ENCODE measurements at places on chromosomes 6 and 20.

- H3K27ac ChIP-seq, result no peak overlapping the region
- H3K4me3 ChIP-seq, result no peak overlapping the region
- H3K36me3 ChIP-seq, result no peaks in the 10 kb centered on the region
- peaks cover 9% of the 10 kb centered on the region for H3K27me3 ChIP-seq
Observed at GRCh38 chr20:43243672-43244269, 54.1 kb upstream of the PTPRT start.

GRCh38 chr6:45816674-45817297 is 198.9 kb downstream of the CLIC5 start:
- peaks cover 13% of the 10 kb centered on the region for H3K27me3 ChIP-seq
- H3K27ac ChIP-seq, result no peak overlapping the region
- ATAC-seq, result no peak
- H3K36me3 ChIP-seq, result no peaks in the 10 kb centered on the region
- peaks cover 28% of the 10 kb centered on the region for H3K4me1 ChIP-seq

DNA sequence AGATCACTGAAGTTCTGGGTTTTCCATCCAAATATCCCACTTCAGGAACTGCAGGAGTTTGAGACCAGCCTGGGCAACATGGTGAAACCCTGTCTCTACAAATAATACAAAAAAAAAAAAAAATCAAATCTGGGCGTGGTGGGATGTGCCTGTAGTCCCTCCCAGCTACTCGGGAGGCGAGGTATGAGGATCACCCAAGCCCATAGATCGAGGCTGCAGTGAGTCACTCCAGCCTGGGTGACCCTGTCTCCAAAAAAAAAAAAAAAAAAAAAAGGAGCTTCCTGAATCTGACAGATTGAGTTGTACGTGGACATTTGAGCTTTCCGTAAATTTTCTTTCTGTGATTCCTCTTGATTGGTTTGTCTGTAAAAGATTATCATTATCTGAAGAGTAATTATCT is 55.6 kb downstream of the TULP4 start:
- no peak overlapping the region for H3K27ac ChIP-seq
- no peak for ATAC-seq
- H3K27me3 ChIP-seq, result no peaks in the 10 kb centered on the region
- peaks cover 11% of the 10 kb centered on the region for H3K4me1 ChIP-seq
- H3K4me3 ChIP-seq, result no peak overlapping the region

GRCh38 chr6:117267054-117267347 is 1.6 kb downstream of the VGLL2 start:
- H3K27ac ChIP-seq, result no peak overlapping the region
- no peaks in the 10 kb centered on the region for H3K36me3 ChIP-seq
- peaks cover 4% of the 10 kb centered on the region for H3K4me1 ChIP-seq
- no peak overlapping the region for H3K4me3 ChIP-seq

Data from activated T-helper 17 cell treated with anti-CD3 and anti-CD28 coated beads, Interleukin-2, amount 50 U/mL, for 72 hours (primary cell).